ENCODE measurements at places on chromosomes 1 and 21.
A peak's percentile ranks its signal among the peaks of the same experiment; 100 is the strongest.

GRCh38 chr1:165899461-165899941 lies 72.1 kb downstream of the UCK2 start:
- DNase-seq, result no peak

DNA sequence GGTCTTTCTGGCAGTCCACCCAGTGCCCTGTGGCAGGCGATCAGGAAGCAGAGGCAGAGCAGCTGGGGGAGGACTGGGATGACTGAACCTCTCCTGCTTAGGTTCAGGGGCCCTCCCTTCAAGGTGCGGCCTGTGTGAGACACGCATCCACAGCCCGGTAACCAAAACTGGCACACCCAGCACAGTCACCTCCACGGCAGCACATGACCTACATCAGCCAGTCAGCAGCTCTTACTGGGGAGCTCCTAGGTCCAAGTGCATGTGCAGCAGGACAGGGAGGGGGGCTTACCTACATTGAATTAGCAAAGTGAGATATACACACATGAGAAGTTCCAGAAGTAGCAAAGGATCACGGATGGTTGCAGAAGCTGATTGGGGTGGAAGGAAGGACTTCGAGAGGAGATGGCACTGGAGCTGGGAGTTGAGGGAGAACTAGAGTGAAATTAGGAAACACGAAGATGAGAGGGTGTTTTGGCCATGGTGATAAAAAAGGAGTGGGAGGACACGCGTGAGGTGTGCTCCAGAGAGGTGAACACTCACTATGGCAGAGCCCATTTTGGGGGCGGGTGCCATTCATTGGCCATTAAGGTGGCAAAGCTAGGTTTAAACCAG lies 51.4 kb upstream of the IRF2BP2 start:
- no peak for DNase-seq

GRCh38 chr1:178543290-178543607 lies 30.3 kb downstream of the TEX35 start:
- no peak for DNase-seq

DNA sequence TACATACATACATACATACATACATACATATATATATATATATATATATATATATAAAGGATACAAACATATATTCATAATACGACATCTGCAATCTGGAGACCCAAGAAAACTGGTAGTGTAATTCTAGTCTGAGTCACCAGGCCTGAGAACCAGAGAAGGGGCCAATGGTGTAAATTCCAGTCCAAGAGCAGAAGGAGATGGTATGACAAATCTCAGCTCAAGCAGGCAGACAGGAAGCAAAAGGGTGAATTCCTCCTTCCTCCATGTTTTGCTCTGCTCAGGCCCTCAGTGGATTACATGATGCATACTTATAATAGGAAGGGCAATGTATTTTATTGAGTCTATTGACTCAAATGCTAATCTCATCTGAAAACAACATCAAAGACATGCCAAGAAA lies 1060.4 kb upstream of the TMPRSS15 start:
- no peak for DNase-seq

GRCh38 chr1:98054786-98055185 lies 134.0 kb upstream of the DPYD start:
- DNase-seq, result no peak

DNA sequence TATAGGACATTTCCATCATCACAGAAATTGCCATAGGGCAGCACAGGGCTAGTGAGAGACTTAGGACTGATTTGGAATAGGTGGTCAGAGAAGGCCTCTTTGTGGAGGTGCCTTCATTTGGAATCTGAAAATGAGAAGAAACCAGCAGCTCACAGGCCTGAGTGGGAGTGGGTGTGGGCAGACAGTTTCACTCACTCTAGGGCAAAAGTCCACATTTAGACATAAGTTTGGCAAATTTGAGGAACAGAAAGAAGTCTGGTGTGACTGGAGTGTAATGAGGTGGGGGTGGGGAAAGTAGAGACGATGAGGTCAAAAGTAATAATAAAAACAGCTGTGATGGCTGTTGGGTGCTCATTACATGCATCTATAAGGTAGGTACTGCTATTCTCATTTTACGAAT lies 22.4 kb upstream of the BCAR3 start:
- DNase-seq, result no peak

- DNase-seq, result peak; percentile 3
These were observed 40.3 kb downstream of the CFHR5 start for GRCh38 chr1:197017558-197018146.

DNA sequence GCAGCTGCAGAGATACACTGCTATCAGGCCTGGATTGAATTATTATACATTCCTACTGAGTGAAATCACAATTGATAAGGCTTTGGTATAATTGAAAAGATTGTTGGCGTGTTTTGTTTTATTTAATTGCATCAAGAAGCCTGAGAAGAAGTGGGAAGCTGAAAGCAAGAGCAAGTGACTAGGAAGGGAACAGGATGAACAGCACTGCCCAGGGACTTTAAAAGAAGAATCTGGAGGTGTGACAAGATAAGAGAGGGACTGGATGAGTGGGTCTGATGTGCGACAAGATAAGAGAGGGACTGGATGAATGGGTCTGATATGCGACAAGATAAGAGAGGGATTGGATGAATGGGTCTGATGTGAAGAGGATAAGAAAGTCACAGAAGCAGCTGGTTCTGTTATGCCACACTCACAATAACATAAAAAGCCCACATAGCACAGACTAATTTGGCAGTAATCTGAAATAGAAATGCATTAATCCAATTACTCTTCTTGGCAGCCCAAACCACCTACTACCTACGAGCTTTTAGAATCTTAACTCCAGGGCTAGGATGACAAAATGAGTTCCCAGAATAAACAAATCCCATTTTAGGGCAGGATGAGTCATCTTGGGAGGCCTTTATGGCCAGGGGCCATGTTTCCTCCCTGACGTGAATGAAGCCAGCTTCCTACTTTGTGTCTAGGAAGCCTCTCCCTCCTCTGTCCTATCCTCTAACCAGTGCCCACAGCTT lies 129.7 kb downstream of the DUSP10 start:
- DNase-seq, result peak; percentile 68

- peak; percentile 52 for DNase-seq
These were observed at the start of gene SLC44A3 for GRCh38 chr1:94819945-94820746. Gene SLC44A3, plus strand, starts transcription at chr1:94820357. Its CDS starts 95 bp downstream, at chr1:94820452.

DNA sequence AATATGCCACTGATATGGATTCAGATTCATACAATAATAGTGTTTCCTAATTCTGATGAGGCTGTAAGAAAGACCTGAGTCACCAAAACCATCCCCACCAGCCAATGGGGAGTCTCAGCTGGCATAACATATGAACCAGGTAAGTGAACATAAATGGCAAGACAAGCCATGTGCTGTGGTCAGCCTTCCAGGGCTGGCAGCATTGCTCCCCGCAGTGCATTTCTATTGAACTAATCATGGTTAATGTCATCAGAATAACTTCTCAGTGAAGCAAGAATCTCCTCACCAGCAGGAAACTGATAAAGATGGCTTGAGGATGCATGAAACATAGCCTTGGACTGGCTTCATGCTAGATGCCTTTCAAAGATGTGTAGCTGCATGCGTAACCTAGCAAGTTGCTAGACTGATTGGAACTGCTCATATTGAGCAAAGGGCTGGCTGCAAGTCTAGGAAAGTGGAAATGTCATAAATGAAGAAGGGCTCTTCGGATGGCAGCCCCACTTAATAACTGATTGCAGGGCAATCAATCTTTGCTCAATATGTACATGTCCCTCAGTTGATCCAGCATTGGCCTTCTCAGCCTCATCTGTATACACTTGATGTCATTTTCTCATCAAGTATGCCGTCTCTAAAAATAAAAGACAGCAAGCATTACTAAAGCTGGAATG lies 88.0 kb downstream of the NTNG1 start:
- no peak for DNase-seq

DNA sequence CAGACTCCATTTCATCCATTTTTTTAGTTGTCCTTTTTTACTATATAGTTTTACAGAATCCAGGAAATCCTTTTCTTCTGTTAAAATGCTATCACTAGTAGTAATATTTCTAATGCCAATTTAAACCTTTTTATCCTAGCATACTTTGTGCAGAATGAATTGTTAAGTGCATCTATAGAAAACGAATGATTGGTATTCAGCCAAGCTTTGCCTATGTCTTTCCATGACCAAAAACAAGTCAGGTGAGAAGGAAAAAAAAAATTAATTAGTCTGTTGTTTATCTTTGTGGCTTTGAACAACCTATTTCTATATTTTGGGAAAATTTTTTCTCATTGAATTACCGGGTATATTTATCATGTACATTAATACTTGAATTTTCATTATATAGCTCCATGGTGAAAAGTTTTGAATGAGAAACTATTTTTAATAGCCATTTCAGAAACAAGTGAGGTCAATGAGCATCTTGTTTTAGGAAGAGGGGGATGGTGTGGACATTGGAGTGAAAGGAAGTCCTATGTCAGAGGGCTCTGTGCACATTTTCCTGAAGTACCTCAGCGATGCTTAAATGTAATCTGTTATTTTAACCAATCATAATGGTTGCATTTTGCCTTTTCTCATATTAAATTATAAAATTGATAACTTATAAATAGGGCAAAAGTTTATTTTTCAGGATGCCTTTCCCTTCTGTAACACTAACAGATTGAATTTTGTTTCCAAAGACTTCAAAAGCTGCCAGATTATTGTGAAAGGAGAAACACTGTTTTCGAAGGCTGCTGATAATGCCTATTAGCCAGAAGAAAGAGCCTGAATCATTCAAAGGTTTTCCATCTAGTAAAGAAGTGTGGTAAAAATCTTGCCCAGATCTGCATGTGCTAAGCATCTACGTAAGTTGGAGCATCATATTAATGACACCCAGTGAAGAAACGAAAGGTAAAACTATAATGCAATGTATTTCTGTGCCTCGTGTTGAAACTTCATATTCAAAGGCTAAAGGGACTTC lies 73.8 kb upstream of the S1PR1 start:
- no peak for DNase-seq

DNA sequence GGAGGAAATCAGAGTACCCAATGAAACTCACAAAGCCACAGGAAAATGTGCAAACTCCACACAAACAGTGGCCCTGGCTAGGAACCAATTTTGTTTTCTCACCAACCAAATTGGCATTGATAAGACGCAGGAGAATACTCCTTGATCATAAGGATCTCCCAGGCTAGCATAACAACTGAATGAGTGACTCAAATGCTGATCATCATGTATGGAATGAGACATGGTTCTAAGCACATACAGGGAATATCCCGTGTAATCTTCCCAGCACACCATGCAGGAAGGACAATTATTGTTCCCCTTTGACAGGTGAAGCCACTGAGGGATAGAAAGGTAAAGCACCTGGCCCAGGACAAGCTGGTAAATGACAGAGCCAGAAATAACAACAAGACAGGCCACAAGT lies 180.0 kb upstream of the DUSP10 start:
- no peak for DNase-seq

GRCh38 chr21:36908260-36908908 lies 58.1 kb downstream of the HLCS start:
- DNase-seq, result no peak

DNA sequence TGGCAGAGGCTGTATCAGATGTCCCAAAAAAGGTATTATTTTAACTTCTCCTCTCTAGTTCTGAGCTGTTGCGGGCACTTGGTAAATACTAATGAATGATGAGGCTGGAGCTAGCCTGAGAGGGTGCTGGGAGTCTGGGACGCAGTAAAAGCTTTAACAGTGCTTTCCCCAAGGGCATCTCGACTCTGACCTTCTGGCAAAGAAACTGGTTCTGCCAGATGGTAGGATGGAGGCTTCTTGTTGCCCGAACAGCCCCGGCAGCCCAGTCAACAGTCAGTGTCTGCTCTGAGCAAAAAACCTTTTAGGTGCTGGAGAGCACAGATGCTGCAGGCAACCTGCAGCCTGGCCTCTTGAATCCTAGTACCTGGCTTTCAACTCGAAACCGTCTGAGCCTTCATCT lies 2.5 kb upstream of the PNRC2 start:
- no peak for DNase-seq

- DNase-seq, result no peak
These were observed 6.1 kb upstream of the PTGER3 start for GRCh38 chr1:71053758-71054157.

- no peak for DNase-seq
These were observed 76.6 kb upstream of the VAV3 start for GRCh38 chr1:108041360-108042142.

- DNase-seq, result no peak
These were observed 17.3 kb downstream of the KCTD3 start for GRCh38 chr1:215584389-215584788.

DNA sequence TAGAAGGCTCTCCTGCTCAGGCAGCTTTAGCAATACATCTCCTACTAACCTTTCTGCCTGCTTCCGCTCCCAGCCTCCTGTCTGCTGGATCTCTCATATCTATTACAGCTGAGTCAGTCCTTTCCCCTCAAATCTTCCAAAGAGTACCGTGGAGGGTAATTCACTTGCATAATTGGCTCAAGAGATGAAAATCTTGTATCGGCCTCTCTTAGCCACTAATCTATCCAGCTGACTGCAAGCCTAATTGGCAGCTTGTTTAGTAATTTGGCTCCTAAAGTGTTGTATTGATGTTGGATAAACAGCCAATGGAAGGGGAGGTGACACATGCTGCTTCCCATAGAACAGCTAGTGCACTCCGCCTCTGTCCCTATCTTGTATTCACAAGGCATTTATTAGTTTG lies 195.7 kb downstream of the GPATCH2 start:
- no peak for DNase-seq

DNA sequence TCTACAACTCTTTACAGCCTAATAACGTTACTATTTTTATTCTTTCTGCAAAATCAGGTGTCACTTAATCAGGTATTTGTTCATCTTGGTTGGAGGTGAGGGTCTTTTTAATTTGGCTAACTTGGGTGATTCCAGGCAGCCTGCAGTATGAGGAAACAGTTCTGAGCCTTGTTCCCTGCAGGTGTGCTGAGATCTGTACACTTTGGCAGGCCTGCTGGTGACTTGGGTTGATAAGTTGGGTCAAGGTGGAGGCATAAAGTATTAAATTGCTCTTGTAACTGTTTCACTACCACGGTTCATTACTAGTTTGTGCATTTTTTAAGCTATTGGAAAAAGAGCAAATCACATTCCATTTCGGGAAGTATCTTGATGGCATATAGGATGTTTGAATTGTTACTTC lies 10.0 kb downstream of the MAP3K21 start:
- DNase-seq, result no peak

- no peak for DNase-seq
These were observed 101.7 kb downstream of the NEK7 start for GRCh38 chr1:198258491-198258890.

Measured in SK-MEL-5 (cell line).